Left kidney (tissue), 8 donors: ENCODE measurements at places on chromosomes 2 and 18.

- DNase-seq = no peak
These were observed 229.9 kb upstream of the HDAC4 start for GRCh38 chr2:239630618-239631286.

DNA sequence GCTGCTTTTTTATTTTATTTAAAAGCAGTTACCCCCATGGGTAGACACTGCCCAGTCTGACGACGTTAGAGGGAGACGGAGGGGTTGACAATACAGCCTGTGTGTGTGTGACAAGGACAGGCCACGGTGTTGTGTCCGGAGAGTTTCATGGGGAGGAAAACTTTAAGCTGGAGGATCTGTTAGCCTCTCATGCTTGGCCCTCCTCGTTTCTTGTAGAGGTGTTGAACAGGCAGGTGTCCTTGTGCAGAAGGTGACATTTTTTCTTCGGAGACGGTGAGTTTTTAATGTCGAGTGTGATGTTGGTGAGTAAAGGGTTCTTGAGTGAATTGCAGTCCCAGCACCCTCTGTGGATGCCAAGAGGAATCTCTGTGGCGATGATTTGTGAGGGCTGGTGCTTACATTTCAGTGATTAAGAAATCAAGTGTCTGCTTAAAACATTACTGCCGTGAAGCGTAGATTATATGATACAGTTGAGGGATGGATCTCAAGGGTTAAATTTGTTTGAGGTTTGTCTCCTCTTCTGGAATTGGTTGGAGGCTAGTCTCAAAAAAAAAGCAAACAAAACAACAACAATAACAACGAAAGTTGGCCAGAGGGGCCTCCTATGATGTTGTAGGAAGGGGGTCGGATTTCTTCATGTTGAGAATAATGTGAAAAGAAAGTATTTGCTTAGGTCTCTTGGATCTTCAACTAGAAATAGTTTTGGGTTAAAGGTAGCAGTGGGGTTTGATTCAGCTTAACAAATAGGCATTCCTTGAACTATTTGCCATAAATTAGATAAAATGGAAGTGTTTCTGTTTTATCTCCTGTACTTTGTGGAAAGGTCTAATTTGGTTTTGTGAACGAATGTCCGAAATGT, 1.6 kb downstream of the NCOA1 start:
- peak; percentile 25 for DNase-seq

DNA sequence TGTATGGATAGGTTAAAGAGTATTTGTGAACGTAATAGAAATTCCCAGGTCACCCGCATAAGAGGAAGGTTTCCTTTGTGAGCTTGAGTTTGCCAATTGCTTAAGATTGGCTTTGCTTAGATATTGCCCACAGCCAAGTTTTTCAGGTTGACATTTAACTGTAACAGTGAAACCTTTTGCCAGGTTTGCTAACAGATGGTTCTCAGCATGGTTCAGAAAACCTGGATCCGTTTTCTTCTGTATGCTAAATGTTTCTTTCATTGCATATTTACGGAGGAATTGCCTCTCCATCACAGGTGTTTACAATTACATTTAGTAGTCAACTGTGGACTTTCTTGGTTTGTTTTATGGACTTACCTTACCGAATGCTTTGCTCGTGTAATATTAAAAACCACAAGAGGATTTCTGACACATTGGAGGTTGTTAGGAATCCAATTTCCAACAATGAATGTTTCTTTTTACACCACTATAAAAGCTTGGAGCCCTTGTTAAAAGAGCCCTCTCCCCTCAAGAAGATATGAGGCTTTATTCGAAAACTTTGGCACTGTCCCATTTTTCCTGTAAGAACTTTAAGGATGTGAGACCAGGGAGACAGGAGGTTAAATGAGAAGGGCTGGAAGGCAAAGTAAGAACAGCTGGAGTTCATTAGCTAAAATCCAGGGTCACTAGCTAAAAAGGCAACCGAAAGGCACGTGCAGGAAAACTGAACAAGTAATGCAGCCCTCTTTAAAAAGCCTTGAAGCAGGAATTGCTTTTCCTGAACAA, 7.8 kb downstream of the CDK15 start:
- DNase-seq = no peak

DNA sequence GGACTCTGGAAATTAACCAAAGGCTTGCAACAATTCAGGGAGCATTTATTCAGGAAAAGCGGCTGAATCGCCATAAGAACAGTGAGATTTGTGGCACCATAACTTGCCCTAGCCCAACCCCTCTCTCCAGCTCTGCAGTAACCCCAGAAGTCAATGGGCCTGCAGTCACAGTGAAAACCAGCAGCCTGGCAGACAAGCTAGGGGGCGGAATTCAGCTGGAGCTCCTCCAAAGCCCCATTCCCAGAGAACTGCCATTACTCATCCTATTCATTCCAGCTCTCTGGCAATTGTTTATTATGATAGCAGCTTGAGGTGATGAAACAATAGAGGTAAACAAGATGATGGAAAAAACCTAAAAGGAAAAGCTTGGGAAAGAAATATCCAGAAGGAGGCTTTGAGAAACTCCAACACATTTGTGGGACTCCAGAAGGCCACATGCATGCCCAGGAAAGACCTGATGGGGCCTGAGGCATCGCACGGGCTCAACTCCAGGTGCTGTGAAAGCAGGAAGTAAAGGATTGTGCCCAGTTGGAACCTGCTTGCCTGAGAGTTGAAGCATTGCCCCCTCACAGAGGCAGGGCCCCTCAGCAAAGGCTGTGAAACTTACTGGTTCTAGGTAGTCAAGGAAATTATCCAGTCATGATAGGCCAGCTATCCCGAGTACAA, 126.7 kb downstream of the TWIST2 start:
- no peak for DNase-seq

DNA sequence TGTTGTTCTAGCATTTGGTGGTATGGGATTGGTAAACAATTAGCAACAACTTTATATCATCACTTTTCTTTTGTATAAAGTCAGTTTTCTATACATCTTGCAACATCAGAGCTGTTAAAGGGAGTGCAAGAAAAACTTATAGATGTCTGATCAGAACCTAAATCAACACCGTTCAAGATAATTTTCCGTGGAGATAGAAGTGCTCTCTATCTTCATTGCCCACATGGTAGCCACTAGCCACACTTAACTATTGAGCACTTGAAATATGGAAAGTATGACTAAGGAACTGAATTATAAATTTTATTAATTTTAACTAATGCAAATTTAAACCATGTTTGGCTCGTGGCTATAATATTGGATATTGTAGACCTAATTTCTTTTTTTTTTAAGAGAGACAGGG, 5.2 kb downstream of the TTC27 start:
- DNase-seq = no peak

DNA sequence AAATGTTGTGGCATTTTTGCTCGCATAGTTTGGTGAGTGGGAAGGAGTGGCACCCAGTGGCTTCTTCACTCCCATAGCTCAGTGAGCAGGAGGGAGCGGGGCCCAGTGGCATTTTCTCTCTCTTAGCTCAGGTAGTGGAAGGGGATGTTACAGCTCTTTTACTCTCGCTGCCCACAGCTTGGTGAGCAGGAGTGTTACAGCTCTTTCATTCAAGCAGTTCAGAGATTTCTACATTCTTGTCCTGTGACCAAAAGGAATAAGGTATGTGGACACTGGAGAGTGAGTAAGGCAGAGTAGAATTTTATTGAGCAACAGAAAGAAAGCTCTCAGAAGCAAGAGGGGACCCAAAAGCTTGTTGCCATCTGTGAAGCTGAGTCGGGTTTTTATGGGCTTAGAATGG, 192.4 kb downstream of the SPAG16 start:
- DNase-seq = no peak

- DNase-seq = no peak
These were observed 109.6 kb upstream of the CDC42EP3 start for GRCh38 chr2:37781028-37781427.

DNA sequence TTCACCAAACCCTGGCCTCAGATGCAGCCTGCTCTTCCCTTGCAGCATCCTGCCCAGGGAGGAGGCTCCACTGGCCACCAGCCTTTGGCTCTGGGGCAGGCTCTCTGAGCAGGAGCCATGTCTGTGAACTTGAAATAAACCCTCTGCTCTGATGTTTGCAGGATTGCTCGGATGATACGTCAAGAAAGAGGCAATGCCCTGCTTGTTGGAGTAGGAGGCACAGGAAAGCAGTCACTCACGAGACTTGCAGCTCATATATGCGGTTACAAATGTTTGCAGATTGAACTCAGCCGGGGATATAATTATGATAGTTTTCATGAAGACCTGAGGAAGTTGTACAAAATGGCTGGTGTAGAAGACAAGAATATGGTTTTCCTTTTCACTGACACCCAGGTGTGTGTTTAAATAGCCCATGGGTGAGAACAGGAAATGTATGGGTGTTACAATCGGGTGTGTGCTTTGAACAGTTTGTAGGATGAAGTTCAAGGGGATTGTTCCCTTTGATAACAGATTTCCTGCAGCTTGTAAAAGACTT, 177.9 kb downstream of the DNAH6 start:
- DNase-seq = no peak

DNA sequence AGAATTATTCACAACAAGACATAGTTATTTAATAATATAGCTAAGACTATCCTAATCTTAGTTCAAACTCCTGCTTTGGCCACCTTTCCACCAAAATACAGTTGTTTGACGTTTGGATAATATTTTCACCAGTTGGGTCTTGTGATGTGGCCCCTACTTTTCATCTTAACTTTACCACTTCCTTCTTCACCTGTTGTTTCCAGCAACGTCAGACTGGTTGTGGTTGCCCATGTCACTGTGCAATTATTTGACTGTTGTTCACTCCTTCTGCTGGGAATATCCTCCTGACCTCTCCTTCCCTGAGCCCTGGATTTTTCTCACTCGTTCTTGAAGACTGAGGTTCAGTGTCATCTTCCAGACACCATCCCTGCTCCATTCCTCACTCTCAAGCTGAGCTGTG, 132.2 kb upstream of the RASGRP3 start:
- DNase-seq = no peak

- DNase-seq = no peak
These were observed 439.6 kb downstream of the ERBB4 start for GRCh38 chr2:212098966-212099365.

GRCh38 chr2:43748333-43748732, 25.5 kb upstream of the DYNC2LI1 start:
- no peak for DNase-seq

GRCh38 chr18:79211844-79212243, 142.7 kb downstream of the ATP9B start:
- DNase-seq = no peak

DNA sequence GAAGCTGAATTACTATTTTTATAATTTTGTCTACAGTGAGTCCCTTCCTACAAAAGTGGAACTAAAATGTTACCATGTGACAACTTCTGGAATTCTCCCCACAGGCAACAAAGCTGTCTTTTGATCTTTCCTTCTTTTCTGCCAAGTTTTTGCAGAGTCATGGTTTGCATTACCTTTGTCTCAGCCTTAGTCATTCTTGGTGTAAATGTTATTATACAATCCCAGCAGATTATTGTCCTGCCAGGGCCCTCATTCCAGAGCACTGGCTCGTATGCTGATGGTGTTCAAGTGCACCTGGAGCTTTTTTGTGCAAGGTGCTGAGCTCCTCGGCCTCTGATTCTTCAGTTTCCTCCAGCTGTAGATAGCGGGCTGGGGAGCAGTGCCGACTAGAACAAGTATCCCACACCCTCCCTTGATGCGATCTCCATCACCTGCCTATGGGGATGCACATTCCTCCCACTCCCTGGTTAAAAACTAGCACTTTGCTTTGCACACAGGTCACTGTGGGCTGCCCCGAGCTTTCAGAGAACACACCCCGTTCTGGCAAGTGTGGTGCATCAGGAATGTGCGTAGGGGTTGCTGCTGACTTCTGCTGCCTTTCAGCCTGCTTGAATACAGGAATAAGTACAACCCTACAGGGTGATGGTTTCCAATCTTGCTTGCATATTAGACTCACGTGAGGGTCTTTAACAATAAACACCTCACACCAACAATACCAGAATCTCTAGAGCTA, 263.6 kb downstream of the RNF144A start:
- DNase-seq = no peak

GRCh38 chr2:225431105-225431863, 31.8 kb downstream of the NYAP2 start:
- DNase-seq = no peak

- no peak for DNase-seq
These were observed 171.2 kb downstream of the RTP5 start for GRCh38 chr2:242040681-242041080.

- DNase-seq = peak; percentile 50
These were observed 111.3 kb downstream of the ESCO1 start for GRCh38 chr18:21489119-21489750.

GRCh38 chr2:20135631-20136050, 84.2 kb upstream of the LAPTM4A start:
- DNase-seq = peak; percentile 81

DNA sequence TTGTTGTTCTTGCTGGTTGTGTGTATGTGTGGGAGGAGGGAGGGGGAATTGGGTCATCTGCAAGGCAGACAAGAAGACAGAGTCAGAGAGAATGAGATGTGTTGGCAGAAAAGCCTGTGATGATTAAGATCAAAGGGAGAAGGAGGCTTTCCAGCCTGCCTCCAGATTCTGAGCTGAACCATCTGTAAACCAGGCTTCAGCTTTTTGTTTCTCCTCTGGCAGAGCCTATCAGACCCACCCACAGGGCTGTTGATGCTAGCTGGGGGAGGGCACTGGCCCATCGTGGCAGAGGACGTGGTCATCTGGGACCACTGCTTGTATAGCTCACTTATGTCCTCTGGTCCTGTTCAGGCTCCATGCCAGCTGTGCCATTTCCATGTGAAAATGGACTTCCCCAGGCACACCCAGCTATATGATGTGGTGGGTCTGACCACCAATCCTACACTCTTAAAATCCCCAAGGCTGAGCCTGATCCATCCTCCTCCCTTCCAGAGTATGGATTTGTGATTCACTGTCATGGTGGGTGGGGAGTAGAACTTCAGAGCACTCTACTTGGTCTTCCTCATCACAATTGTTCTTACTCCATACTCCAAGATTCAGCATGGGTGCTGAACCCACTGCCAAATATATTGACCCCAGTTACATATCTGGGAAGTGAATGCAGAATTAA, 27.8 kb upstream of the COL6A3 start:
- DNase-seq = no peak
